Suppressor macrophage (primary cell): ENCODE measurements at places on chromosomes 12 and 14.

GRCh38 chr12:109134186-109134917 lies 18.0 kb downstream of the ACACB start:
- DNase-seq: peak; percentile 44

DNA sequence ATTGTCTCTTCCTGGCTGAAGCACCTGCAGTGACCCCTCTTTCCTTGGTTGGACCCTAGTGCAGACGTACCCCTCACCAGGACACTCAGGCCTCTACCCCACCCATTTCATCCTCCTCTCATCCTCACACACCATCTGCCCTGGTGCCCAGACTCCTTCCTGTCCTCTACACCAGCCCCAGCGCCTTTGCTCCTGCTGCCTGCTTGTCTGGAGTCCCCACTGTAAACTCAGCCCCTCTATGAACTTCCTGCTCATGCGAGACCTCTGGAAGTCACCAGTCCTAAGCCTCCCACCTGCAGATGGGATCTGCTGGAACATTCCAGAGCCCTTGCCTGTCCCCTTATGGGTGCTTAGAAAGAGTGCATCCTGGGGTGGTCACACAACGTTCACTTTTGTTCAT lies 242.5 kb downstream of the ADGRD1 start:
- DNase-seq: no peak

- DNase-seq: no peak
Observed at GRCh38 chr14:24712909-24713308, 78.9 kb upstream of the GZMB start.

DNA sequence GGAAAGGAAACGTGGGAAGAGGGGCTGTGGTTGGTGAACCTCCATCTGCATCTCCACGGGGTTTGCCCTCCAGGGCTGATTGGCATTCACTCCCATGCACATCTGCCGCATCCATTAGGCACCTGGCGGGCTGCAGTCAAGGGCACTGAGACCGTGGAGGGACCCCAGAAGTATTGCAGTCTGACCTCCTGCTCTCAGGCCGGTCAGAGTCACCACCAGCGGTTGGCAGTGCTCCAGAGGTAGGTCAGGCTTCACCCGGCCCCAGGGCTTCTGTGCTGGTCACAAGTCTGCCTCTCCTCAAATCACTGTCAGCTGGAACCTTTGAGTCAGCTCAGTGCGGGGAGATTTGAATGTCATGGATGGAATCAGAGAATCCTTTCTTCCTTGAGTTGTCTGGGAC lies 132.3 kb downstream of the PAPOLA start:
- no peak for DNase-seq

- peak; percentile 89 for DNase-seq
Observed at GRCh38 chr12:124633365-124634362, 66.3 kb upstream of the NCOR2 start.

- DNase-seq: no peak
Observed at GRCh38 chr14:50759800-50760543, 71.0 kb downstream of the NIN start.

- peak; percentile 54 for DNase-seq
Observed at GRCh38 chr12:9797722-9798619, 29.3 kb upstream of the KLRF1 start.

- DNase-seq: no peak
Observed at GRCh38 chr12:125070661-125071390, 5.6 kb downstream of the AACS start.

DNA sequence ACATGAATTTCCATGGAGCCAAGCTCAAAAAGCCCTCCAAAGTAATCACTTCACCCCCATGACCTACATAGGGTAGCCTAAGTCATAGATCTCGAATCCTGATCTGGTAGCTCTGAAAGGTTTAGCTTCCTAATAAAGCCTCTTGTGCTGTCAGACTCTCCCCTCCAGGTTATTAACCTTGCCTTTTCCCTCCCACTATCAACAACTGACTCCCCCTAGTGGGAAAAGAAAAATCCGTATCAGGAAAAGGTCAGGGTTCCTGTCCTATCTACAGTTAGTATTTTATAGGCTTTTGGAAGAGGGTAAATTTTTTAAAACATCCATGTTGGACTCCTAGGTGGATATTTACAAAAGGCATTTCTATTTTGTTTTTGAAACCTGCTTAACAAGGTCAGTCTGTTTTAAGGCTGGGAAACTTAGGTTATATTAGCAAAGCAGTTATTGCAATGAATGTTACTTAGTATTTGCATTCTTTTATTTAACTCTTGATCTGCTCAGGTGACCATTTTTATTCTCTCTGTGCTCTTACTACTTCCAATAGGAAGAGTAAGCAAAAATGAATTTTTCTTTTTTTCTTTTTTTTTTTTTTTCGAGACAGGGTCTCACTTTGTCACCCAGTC lies 8.0 kb downstream of the YY1 start:
- DNase-seq: peak; percentile 65

DNA sequence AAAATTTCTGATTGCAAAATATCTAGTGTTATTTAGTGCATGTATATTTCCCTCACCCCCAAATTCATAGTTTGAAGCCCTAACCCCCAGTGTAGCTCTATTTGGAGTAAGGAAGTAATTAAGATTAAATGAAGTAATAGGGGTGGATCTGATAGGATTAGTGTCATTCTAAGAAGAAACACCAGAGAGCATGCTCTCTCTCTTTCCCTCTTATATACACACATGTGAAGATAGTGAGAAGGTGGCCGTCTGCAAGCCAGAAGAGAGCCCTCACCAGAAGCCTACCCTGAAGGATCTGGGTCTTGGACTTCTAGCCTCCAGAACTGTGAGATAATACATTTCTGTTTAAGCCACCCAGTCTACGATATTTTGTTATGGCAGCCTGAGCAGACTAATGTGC lies 120.3 kb downstream of the TMEM30B start:
- no peak for DNase-seq
